ENCODE measurements at places on chromosomes 16 and 17.

DNA sequence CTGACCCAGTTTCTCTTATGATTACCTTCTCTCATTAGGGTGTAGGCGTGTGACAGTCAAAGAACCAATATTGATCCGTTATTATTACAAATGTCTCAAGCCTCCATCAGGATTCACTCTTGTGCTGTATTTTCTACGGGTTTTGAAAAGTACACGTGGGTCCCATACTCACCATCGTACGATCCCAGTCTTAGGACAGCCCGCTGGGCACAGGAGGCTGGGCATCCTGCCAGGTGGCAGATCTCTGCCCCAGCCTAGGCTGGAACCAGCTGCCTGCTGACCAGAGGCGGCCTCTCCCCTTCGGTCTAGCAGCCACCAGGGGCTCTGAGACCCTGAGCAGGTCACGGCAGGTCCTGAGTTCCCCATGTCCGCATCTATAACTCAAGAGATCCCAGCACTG, 2.0 kb upstream of the METRNL start:
- DNase-seq = no peak

DNA sequence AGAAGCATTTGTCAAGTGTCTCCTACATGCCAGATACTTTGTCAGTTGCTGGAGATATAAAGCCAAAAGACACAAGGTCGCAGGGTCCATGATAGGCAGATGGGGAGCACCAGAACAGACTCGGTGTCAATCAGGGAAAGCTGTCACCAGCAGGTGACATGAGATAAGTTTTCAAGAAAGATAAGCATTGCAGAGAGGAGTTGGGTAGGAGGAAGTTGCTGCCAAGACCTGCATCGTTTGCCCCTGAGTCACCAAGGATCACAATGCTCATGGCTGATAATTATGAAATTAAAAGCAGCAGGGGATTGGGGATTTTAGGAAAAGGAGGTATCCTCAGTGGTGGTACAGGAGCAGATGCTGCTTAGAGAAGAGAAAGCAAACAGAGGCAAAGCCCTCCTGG, 551.1 kb upstream of the CDH11 start:
- DNase-seq = peak; percentile 62

DNA sequence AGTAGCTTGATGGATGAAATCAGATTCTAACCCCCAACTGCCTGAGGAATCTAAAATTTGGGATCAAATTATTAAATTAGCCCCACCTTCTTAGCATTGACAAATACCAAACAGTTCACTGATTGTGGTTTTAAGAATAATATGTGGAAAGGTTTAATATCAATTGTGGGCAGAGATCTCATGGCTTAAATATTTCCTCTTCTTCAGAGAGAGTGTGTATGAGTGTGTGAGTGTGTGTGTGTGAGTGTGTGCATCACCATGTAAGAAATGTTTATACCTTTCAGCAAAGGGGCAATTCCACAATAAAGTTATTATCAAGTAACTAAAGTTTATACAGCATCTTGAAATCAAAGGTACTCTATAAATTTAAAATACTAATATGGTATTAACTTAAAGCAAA, 3.2 kb downstream of the SMURF2 start:
- no peak for DNase-seq

GRCh38 chr17:69602972-69603371, 188.5 kb downstream of the MAP2K6 start:
- no peak for DNase-seq

- no peak for DNase-seq
Measured at GRCh38 chr17:1050246-1050995, 53.5 kb downstream of the TIMM22 start.

Measured in AG20443 (cell line).